ENCODE measurements at places on chromosomes 7 and 10. TPM values are rescaled to one million over a fixed set of nuclear protein-coding genes. Genes with fewer than 3 reads are reported as not detected.

The RBP4 gene
- 10.4 TPM for total RNA-seq

The CALML5 gene
- not detected for total RNA-seq

The STEAP2 gene
- total RNA-seq: 4.2 TPM

The RNF148 gene
- total RNA-seq: not detected

The HOXA6 gene
- total RNA-seq: 1.5 TPM

The NRCAM gene
- total RNA-seq: 105 TPM

The ENTPD1 gene
- not detected for total RNA-seq

The SEMA3A gene
- 5.8 TPM for total RNA-seq

The AP3M1 gene
- total RNA-seq: 35.4 TPM

The EPO gene
- not detected for total RNA-seq

The FRMPD2 gene
- not detected for total RNA-seq

The ZNF282 gene
- 17.0 TPM for total RNA-seq

The ABCC2 gene
- total RNA-seq: 138 TPM

The KIF11 gene
- total RNA-seq: 36.7 TPM

The MET gene
- total RNA-seq: 81.1 TPM

The ST8SIA6 gene
- 0.13 TPM for total RNA-seq

The NPTX2 gene
- total RNA-seq: 0.13 TPM

The STEAP1 gene
- 15.9 TPM for total RNA-seq

The ACBD7 gene
- 0.86 TPM for total RNA-seq

The LDB3 gene
- 0.07 TPM for total RNA-seq

The MDH2 gene
- total RNA-seq: 416 TPM

The NUDT13 gene
- total RNA-seq: 5.4 TPM

The TMEM229A gene
- total RNA-seq: not detected

The IL15RA gene
- total RNA-seq: 3.0 TPM

The SPDYE1 gene
- not detected for total RNA-seq

The CNPY4 gene
- 11.7 TPM for total RNA-seq

The SPDYE2 gene
- total RNA-seq: not detected

The AFAP1L2 gene
- 29.4 TPM for total RNA-seq

The FAS gene
- total RNA-seq: 32.4 TPM

The HTR5A gene
- total RNA-seq: not detected

The ABCB1 gene
- 0.22 TPM for total RNA-seq

The SPDYE5 gene
- total RNA-seq: not detected

The LRGUK gene
- 0.60 TPM for total RNA-seq

The BAIAP2L1 gene
- total RNA-seq: 53.9 TPM

The CCL26 gene
- total RNA-seq: 7.1 TPM

The ZCCHC24 gene
- 4.4 TPM for total RNA-seq

The AS3MT gene
- 4.2 TPM for total RNA-seq

The EGR2 gene
- 0.52 TPM for total RNA-seq

The FAM25G gene
- total RNA-seq: not detected

The PHYHIPL gene
- total RNA-seq: 0.39 TPM

The ARID5B gene
- 1.2 TPM for total RNA-seq

The ABCA13 gene
- 0.06 TPM for total RNA-seq

The RAMP3 gene
- not detected for total RNA-seq
